ENCODE measurements at places on chromosomes 11 and 22.

GRCh38 chr11:67606093-67606491 lies 644 bp upstream of the NDUFV1 start:
- peak; percentile 31 for DNase-seq

GRCh38 chr11:129417458-129417857 lies 41.8 kb downstream of the BARX2 start:
- no peak for DNase-seq

DNA sequence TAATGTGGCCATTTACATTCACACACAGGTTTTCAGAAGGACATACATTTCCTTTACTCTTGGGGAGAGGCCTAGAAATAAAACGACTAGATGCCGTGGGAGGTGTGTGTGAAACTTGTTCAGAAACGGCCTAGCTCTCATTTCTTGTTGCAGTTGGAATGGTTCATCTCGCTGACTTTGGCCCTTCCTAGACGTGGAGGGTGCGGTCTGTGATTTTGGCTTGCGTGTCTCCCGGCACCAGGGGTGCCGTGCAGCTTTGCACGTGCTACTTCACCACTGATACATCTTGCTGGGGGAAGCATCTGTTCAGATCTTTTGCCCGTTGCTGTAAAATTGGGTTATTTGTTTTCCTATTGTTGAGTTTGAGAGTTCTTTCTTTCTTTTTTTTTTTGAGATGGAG lies 3.1 kb upstream of the PRR33 start:
- no peak for DNase-seq

DNA sequence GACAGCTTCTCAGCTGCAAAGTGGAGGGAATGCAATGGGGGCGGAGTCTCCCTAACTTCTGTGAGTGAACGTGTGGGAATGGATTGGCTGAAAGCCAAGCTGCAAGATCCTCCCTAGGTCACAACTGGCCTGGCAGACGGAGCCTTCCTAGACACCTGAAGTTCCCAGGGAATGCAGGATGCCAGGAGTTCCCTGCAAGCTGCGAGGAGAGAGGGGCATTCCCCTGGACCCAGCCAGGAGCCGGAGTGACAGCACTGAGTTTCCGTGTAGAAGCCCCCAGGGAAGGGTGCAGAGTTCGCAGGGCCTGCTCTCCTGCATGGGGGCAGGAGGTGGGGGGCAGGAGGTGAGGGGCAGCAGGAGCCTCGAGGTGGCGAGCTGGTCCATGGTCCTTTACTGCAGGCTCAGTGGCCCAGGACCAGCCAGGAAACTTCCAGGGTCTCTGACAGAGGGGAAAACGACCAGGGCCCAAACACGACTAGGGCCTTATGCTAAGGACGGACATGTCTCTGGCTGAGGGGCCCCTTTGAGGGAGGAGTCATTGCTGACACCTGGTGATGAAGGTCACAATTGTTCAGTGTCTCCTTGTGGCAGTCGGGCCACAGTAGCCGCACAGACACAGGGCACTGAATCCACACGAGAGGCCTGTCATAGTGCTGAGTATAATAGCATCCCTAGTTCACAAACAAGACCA lies 141.4 kb downstream of the FBXO7 start:
- no peak for DNase-seq

GRCh38 chr11:109041876-109042275 lies 377.0 kb downstream of the DDX10 start:
- no peak for DNase-seq

DNA sequence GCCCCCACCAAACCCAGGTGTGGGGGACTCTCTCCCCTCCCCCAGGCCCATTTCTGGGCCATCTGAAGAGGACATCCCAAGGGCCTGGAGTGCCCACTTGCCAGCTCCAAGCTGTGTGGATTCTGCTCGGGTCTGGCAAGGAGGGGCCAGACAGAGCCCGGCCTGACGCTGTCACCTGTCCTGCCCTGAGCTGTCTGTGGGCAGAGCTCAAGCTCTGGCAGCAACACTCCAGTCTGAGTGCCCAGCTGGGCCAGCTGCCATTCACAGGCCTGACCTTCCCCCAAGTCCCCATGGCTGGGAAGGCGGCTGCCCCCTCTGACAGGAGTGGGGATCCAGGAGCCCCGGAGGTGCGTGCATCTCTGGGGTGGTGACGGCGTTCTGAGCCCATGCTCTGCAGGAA lies 6.2 kb upstream of the PIM3 start:
- no peak for DNase-seq

DNA sequence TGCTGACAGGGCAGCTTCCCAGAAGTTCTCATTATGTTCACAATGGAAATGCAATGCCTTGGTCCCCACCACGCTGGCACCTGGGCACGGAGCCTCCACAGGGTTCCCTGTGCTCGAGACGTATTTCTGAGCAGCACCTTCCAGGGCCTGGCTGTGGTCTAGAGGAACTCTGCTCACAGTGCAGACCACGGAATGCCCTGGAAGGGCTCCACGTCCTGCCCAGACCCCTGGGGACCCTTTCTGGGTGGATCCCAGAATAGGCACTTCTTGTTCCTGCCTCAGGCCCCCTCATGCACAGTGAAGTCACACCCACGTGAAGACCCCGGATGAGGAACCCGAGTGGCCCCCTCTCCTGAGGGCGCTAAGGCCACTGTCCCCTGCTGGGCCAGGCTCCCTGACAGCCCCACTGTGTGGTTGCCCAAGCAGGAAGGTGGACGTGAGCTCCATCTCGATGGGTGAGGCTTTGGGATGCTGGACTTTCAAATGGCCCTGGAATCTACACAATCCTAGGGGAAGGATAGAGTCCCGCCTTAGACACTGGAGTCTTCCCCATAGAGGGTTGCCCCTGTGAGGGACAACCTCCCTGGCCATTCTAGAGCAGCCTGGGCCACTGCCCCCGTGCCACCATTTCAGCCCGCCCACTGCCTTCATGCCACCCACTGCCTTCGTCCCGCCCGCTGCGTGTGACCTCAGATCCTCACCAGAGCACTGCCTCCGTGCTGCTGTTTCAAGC lies 1106.8 kb downstream of the BRD1 start:
- no peak for DNase-seq

DNA sequence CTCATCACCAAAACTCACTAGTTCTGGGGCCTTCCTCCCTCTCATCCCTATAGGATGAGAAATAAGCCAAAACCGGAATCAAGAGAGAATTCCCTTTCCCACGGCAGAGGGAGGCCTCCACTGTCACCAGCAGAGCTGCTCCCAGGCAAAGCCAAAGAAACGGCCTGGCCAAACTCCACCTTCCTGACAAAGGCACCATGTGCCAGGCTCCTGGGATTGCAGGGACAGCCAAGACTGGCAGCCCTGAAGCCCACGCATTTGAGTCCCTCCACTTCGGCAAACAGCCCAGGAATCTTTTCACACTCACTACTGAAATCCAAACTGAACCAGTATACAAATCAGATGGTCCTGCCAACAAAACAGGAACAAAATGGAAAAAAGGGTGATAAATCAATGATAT lies 6.1 kb downstream of the SMCO4 start:
- no peak for DNase-seq

DNA sequence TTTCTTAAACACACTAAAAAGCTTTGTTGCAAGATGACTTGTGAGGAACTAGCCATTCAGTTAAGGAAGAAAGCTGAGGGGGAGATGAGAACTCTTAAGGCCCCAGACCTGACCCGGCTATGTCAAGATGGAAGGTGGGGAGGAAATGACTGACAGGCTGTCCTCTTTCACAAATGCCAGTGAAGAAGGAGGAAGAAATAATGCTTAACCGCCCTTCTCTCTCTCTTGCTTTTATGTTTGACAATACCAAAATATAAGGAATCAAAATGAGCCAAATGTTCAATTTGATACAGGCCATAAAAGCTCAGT lies 87.4 kb downstream of the AMBRA1 start:
- DNase-seq, result no peak

- DNase-seq, result peak; percentile 10
Observed at GRCh38 chr11:73623686-73624085, 22.7 kb upstream of the PLEKHB1 start.

GRCh38 chr11:47784785-47785381 lies 17.7 kb upstream of the FNBP4 start:
- DNase-seq, result no peak

DNA sequence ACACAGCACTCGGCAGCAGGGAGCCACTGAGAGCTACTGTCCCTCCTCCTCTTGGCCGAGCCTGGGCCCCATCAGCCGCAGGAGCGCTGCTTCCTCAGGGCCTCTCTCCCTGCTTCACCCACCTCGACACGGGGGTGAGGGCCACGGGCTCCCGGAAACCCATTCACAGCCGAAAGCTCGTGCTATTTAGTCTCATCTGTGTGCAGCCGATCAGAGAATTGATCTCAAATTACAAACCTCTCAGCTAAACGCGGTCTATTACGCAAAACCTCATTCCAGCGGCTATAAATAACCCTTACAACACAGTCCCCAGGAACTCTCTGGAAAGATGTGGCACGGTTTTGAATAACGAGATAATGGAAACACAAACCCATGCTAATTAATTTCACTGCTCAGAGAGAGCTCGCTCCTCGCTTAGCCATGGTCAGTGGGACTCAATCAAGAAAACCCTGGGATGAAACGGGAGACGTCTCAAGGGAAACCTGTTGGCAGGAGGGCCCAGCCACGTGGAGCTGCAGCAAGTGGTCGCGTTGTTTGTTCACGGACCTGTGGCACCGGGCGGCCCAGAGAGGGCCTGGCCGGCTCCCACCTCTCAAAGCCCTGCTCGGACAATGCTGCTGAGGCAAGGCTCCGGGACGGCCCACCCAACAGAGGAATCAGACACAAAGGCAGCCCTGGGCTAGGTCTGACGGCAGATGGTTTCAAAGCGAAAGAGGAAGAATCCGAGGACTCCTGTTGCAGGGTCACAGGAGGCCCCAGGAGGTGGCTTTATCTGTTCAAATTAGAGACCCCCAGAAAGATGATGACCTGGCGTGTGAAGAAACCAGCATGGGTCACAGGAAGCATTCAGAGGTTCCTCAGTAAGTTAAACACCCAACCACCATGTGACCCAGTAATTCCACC lies 210.5 kb downstream of the CTTN start:
- DNase-seq, result no peak

- no peak for DNase-seq
Observed at GRCh38 chr11:114610984-114611944, 15.7 kb upstream of the NXPE4 start.

- DNase-seq, result no peak
Observed at GRCh38 chr22:49264696-49265095, 563.0 kb downstream of the BRD1 start.

Measured in AG08395 (cell line).